ENCODE measurements at places on chromosomes 1 and 21.

GRCh38 chr1:87983841-87984240 is 655.2 kb downstream of the LMO4 start:
- DNase-seq = no peak

GRCh38 chr1:58764294-58764978 is 19.4 kb downstream of the JUN start:
- DNase-seq = peak; percentile 49

DNA sequence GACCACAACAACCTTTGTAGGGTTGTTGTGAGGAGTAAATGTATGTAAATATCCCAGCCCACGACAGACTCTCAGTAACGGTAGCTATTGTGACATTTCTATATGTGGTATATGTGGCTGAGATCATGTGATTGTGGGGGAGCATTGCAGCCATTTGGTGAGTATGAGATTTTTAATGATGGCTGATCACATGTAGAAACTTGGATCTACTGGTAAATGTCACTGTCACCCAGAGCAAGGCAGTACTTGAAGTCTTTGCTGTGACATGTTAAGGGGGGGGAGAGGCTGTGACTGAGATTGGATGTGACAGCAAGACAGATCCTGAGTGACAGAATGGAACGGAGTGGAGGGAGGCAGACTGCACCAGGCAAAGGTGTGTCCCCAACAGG is 23.9 kb upstream of the MEF2D start:
- DNase-seq = no peak

DNA sequence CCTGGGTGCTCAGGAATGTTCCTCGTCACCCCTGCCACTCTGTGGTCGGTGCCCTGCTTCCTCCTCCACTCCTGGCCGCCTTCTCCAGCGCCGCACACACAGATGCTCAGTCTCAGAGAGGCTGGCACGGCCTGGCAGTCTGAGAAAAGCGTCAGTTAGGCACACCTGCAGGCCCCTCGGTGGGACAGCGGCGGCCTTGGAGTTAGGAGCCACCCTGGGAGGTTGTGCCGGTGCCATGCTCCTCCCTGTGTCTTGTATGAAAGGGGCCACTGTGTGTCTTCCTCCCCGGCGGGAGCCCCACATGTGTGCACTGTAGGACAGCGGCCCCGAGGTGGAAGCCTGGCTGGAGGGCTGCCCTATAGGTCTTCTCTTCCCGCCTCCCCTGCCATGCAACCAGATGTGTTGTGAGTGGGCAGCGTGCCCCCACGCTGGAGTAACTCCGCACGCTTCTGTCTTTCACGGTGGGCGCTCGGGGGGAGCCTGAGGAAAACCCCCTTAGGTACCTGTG is 145.2 kb downstream of the PGBD5 start:
- DNase-seq = no peak

- DNase-seq = peak; percentile 11
These were observed 95.4 kb downstream of the RNF220 start for GRCh38 chr1:44500181-44501046.

Measured in MCF 10A (cell line).